ENCODE measurements at places on chromosomes 16 and 17. TPM values are rescaled to one million over a fixed set of nuclear protein-coding genes. Genes with fewer than 3 reads are reported as not detected.

- peak; percentile 41 for DNase-seq
These were observed 19.8 kb upstream of the ADGRG1 start for GRCh38 chr16:57608462-57609113.

- DNase-seq = no peak
These were observed 894 bp downstream of the RNF227 start for GRCh38 chr17:7915179-7915610.

GRCh38 chr16:76784530-76784929 is 406.5 kb upstream of the MON1B start:
- no peak for DNase-seq

DNA sequence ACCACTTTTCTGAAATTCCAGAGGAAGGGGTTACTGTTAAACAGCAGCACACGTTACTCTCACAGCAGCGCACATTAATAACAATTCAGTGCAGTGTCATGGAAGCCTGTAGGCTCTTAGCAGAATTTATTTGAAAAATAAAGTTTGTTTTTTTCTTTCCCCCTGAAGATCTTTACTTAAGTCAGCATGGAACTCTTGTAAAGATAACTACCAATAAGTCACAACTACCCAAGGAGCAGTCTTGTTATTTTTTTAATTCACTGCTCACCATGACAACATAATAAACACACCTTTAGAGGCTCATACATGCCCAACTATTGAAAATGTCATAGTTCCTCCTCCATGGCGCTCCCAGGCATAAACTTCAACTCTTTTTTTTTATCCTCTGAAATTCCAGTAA is 31.8 kb upstream of the PSMD7 start:
- DNase-seq = no peak

DNA sequence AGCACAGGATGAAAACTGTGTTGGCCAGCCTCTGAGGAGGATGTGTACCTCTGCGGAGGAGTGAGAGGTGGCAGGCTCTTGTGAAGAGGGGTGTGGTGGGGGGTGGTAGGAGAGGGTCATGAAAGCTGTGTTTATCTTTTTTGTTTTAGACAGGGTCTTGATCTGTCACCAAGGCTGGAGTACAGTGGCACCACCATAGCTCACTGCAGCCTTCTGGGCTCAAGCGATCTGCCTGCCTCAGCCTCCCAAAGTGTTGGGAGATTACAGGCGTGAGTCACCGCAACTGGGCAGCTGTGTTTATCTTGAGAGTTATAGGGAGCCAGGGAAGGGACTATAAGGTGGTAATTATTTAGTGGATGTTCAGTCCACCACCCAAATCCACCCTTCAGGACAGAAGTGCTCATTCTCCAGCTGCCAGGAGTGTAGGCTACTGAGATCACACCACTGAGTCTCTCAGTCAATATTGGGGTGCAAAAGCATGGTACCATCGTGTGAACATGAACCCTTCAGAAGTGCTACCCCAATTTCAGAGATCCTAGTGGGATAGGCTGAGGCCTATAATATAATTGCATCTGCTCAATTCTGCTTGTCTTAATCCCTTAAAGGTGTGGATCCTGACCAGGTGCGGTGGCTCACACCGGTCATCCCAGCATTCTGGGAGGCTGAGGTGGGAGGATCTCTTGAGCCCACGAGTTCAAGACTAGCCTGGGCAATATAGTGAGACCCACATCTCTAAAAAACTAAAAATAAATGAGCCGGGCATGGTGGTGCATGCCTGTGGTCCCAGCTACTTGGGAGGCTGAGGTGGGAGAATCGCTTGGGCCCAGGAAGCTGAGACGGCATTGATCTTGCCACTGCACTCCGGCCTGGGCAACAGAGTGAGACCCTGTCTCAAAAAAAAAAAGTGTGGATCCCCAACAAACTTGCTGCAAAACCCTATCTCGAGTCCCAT is 788 bp upstream of the EXOC3L1 start:
- no peak for DNase-seq

- DNase-seq = no peak
These were observed 262.6 kb upstream of the CDH11 start for GRCh38 chr16:65384441-65384840.

The SULT1A4 gene
- 16.3 TPM for total RNA-seq

The CHST5 gene
- total RNA-seq = 0.20 TPM

The GPRC5B gene
- 5.6 TPM for total RNA-seq
